ENCODE measurements at places on chromosomes 7 and 10.

- DNase-seq = no peak
Observed at GRCh38 chr7:78234634-78235033, 436.1 kb downstream of the PHTF2 start.

GRCh38 chr10:48306265-48306869 is at the start of gene MAPK8:
MAPK8 (plus strand) TSS chr10:48306677; CDS start chr10:48401661, 94,984 bp downstream.
- peak; percentile 86 for DNase-seq

- no peak for DNase-seq
Observed at GRCh38 chr7:17965603-17966002, 25.3 kb upstream of the SNX13 start.

- no peak for DNase-seq
Observed at GRCh38 chr10:124508907-124509454, 47.4 kb downstream of the LHPP start.

- no peak for DNase-seq
Observed at GRCh38 chr10:95476469-95477174, 84.5 kb downstream of the SORBS1 start.

- DNase-seq = no peak
Observed at GRCh38 chr7:36638140-36638539, 86.2 kb downstream of the AOAH start.

DNA sequence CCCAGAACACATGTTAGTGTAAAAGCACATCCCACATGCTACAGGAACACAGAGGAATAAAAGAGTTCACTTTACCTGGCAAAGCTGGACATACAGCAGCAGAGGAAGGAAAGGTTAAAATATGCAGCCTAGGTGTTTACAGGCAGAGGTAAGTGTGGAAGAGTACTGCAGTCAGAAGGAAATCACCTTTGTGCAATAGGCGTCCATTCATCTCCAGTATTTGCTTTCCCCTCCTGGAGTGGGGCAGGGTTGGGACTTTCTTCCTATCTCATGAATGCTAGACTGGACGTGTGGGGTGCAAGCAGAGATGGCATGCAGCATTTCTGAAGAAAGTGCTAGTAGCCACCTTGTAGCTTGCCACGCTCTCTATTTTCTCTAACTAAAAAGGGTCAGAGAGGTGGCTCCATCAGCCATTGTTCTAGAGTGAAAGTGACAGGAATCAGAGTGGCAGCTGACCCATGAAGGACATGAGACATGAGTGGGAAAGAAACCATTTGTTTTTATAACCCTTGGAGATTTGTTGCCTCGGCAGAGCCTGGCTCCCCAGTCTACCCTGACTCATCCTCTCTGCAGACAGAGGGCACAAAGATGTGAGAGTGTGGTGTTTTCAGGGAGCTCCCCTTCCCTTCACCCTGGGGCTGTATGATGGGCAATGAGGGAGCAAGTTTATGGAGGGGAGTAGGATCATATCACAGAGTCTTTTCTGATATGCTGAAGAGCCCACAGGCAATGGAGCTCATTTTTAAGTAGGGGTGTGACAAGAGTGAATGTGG is 101.2 kb upstream of the SEC61G start:
- DNase-seq = no peak

GRCh38 chr7:103691291-103691690 is 245.3 kb upstream of the SLC26A5 start:
- no peak for DNase-seq
